ENCODE measurements at places on chromosomes 13 and 19. TPM values are rescaled to one million over a fixed set of nuclear protein-coding genes. Genes with fewer than 3 reads are reported as not detected.

DNA sequence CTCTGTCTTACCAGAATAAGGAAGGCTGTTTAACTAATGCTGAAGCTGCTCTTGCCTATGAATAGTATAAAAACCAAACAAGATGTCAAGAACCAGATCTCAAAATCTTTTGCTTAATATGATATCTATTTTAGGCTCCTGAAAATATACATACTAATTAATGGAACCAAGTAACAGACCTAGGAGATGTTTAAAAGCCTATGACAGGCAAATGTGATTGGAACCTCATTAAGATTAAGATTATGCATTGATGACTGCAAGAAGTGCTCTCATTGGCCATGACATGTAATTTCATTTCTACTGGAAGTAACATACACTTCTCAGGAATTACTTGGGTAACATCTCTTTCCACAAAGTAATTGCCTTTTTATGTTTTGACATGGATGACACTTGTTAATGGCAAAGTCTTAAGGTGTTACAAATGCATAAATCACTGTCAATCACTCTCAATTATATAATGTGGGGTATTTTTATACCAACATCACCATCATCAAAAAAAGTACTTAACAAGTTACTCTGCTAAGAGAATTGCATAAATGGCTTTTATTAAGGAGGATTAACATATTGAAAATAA lies 326.9 kb upstream of the MIR17HG start:
- no peak for DNase-seq
- H3K27ac ChIP-seq: no peak overlapping the region
- H3K4me3 ChIP-seq: no peak overlapping the region
- H3K4me1 ChIP-seq: no peaks in the 10 kb centered on the region

DNA sequence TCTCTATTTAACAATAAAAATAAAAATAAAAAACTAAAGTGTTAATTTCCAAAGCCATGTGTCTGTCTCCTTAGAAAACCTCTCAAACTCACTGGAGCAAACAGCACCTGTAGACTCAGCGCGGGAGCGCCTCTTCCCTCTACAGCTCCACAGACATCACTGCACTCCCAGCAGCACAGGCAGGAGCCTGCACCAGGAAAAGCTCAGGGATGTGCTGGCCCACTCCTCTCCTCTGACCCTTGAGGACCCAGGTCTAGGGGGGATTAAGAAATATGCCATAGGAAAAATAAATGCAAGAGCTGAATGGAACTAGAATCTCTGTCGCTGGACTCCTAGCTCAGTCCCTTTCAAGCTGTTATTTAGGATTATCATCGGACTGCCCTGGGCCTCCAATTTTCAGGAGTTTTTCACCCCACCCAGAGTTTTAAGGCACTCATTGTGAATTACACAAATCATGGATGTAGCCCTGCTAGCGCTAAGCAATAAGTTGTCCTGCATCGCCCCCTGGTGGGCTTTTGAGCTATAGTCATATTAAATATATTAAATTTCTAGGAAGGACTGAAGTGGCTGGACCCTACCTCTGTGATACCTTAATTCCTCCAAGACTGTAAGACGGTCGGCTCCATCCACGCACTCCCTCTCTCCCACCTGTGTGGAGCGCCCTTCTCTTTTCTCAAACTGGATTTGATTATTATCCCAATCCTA lies 333.9 kb downstream of the UQCRFS1 start:
- no peak overlapping the region for H3K27ac ChIP-seq
- H3K36me3 ChIP-seq: no peaks in the 10 kb centered on the region
- DNase-seq: peak; percentile 82
- no peaks in the 10 kb centered on the region for H3K27me3 ChIP-seq

DNA sequence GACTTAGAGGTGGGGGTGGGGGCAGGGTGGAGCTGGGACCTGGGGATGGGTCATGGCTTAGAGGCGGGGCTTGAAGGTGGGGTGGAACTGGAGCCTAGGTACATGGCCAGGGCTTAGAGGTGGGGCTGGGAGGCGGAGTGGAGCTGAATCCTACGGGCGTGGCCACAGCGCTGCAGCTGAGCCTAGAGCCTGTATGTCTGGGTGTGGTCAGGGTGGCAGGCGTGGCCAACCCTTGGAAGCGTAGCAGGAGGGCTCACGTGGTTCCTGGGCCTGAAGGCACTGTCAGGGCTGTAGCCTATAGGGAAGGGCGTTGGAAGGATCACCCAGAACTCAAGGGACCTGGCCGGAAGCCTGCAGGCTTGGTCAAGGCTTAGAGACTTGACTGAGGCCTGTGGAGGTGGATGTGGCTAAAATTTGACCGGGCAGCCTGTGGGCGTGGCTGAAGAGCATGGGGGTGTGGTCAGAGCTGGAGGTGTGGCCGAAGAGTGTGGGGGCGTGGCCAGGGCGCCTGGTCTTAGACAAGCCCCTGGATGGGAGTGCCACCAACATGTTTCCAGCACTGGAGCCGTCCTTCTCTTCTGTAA lies 24.3 kb downstream of the COLGALT1 start:
- peaks cover 8% of the 10 kb centered on the region for H3K36me3 ChIP-seq
- DNase-seq: no peak
- H3K4me1 ChIP-seq: no peaks in the 10 kb centered on the region
- no peak overlapping the region for H3K4me3 ChIP-seq
- H3K27me3 ChIP-seq: no peaks in the 10 kb centered on the region

DNA sequence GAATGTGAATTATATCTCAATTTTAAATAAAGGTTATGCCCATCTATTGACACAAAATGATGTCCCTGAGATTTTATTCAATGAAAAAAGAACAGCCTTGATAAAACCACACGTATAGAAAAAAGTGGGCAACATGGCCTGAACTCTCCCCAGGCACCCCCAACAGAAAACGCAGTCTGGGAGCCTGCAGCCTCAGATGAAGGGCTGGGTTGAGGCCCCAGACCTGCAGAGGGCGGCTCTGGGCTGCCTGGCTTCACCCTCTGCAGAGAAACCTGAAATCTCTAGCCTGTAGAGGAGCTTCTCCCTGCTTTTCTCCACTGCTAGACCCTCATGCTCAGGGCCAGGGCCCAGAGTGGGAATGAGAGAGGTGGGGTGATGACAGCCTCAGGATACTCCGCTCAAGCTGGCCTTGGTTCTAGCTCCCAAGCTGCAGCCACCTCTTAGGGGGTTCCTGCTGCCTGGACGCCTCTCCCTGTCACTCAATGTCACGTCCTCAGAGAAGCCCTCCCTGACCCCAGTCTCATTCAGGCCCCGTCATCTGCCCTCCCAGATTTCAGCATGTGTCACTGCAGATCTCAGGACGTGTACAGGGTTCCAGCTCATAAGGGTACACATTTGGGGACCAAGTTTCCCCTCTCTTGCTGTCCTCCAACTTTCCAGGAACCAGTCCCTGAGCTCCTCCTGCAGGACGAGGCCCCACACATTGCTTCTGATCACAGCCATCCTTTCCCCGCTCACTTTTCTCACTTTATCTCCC lies 1.8 kb downstream of the MBD3 start:
- H3K4me3 ChIP-seq: peak overlapping the region; percentile 82
- H3K4me1 ChIP-seq: no peaks in the 10 kb centered on the region
- no peaks in the 10 kb centered on the region for H3K36me3 ChIP-seq
- H3K27me3 ChIP-seq: no peaks in the 10 kb centered on the region

DNA sequence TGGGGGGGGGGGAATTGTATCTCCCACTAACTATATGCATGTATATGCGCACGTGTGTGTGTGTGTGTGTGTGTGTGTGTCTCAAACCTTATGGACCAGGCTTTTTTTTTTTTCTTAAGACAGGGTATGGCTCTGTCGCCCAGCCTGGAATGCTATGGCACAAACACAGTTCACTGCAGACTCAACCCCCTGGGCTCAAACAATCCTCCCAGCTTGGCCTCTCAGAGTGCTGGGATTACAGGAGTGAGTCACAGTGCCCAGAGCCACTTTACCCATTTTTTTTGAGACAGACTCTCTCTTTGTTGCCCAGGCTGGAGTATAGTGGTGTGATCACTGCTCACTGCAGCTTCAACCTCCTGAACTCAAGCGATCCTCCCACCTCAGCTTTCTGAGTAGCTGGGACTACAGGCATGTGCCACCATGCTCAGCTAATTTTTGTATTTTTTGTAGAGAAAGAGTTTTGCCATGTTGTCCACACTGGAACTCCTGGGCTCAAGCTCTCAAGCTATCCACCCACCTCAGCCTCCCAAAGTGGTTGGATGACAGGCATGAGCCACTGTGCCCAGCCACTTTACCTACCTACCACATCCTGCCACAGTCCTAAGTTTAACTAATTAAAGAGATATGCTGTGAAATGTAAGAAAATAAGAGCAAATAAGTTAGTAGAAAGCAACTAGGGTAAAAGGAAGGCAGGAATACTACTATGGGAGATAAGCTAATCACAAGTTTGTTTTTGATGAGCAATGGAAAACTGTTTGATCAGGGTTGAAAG lies 2.4 kb downstream of the ZMYM5 start:
- no peak for DNase-seq
- H3K4me3 ChIP-seq: no peak overlapping the region
- no peaks in the 10 kb centered on the region for H3K27me3 ChIP-seq
- peaks cover 27% of the 10 kb centered on the region for H3K4me1 ChIP-seq
- H3K36me3 ChIP-seq: no peaks in the 10 kb centered on the region

DNA sequence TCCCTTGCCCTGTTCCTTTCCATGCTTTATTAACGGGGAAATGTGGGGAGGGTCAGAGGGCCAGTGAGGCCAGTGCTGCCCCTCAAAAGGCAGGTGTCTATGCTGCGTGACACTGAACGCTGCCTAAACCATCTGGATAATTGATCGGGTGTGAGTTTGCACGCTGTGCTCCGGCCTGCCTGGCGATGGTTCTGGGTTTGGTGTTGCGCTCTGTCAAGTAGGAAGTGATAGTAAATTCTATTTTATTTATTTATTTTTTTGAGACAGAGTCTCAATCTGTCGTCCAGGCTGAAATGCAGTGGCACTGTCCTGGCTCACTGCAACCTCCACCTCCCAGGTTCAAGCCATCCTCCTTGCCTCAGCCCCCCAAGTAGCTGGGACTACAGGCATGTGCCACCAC lies 86.5 kb downstream of the ATP11A start:
- H3K27ac ChIP-seq: no peak overlapping the region
- no peaks in the 10 kb centered on the region for H3K27me3 ChIP-seq
- H3K36me3 ChIP-seq: no peaks in the 10 kb centered on the region

- no peak overlapping the region for H3K4me3 ChIP-seq
- H3K4me1 ChIP-seq: no peaks in the 10 kb centered on the region
- no peak for DNase-seq
These were observed 119.7 kb upstream of the MRI1 start for GRCh38 chr19:13644645-13645044.

GRCh38 chr13:70896136-70896535 lies 787.9 kb upstream of the KLHL1 start:
- H3K27me3 ChIP-seq: no peaks in the 10 kb centered on the region
- no peak overlapping the region for H3K4me3 ChIP-seq
- DNase-seq: no peak
- H3K27ac ChIP-seq: no peak overlapping the region
- H3K4me1 ChIP-seq: no peaks in the 10 kb centered on the region
- H3K36me3 ChIP-seq: no peaks in the 10 kb centered on the region

DNA sequence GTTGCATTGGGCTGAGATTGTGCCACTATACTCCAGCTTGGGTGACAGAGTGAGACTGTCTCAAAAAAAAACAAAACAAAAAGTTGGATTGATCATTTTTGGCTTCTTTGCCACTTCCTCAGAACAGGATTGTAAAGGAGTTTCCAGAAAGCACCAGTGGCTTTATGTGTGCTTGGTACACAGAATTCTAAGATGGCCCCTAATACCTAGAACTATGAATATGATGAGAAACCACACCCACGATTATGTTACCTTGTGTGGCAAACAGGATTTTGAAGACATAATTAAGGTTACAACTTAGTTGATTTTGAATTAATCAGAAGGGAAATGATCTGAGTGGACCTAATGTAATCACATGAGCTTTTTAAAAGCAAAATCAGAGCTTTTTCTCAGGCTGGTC lies 26.5 kb downstream of the CEACAM1 start:
- no peak overlapping the region for H3K4me3 ChIP-seq
- DNase-seq: no peak
- H3K27me3 ChIP-seq: no peaks in the 10 kb centered on the region
- no peaks in the 10 kb centered on the region for H3K4me1 ChIP-seq

DNA sequence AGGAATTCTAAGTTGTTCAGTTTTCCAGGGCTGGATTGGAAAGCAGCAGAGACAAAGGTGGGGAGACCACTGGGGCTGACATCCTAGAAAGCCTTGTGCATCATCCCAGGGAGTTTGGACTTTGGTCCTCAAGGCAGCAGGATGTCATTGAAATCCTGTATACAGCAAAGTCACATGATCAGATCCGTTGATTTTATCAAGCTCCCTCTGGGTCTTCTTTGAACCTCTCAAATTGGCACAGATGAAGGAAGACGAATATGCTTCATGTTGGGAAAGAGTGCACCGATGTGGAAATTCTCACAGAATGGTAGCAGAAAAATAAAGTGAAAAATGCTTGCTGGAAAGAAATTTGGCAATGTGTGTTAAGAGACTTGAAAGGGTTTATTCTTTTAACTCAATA lies 149.8 kb upstream of the TMTC4 start:
- H3K27me3 ChIP-seq: peaks cover 3% of the 10 kb centered on the region
- DNase-seq: no peak
- no peak overlapping the region for H3K4me3 ChIP-seq
- H3K4me1 ChIP-seq: no peaks in the 10 kb centered on the region
- H3K27ac ChIP-seq: no peak overlapping the region

DNA sequence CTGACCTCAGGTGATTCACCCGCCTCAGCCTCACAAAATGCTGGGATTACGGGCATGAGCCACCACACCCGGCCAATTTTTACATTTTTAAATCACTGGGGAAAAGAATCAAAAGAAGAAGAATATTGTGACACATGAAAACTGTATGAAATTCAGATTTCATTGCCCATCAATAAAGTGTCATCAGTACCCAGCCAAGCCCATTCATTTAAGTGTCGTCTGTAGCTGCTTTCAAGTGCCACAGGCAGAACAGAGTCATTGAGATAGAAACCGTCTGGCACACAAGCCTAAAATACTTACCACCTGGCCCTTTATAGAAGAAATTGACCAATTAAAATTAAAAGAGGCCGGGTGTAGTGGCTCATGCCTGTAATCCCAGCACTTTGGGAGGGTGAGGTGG lies 15.3 kb downstream of the COLGALT1 start:
- DNase-seq: no peak
- H3K27me3 ChIP-seq: no peaks in the 10 kb centered on the region
- peaks cover 49% of the 10 kb centered on the region for H3K36me3 ChIP-seq
- peaks cover 5% of the 10 kb centered on the region for H3K4me1 ChIP-seq
- no peak overlapping the region for H3K27ac ChIP-seq
- H3K4me3 ChIP-seq: no peak overlapping the region

The ZNF626 gene
- total RNA-seq: 19.7 TPM

The KIR3DL2 gene
- not detected for total RNA-seq

The WDR62 gene
- total RNA-seq: 1.1 TPM

The CBARP gene
- total RNA-seq: 0.36 TPM

The ELAVL3 gene
- 1.1 TPM for total RNA-seq

The PPFIA3 gene
- total RNA-seq: 3.9 TPM

The FFAR2 gene
- total RNA-seq: not detected

The NTN5 gene
- total RNA-seq: 0.49 TPM

The KLK12 gene
- not detected for total RNA-seq

All from sigmoid colon (tissue), 7 donors.